ENCODE measurements at places on chromosomes 3 and 15.
A peak's percentile ranks its signal among the peaks of the same experiment; 100 is the strongest.

- DNase-seq, result no peak
Observed at GRCh38 chr3:58858126-58858525, 191.6 kb upstream of the FAM3D start.

- no peak for DNase-seq
Observed at GRCh38 chr3:197417441-197417840, 119.0 kb upstream of the DLG1 start.

DNA sequence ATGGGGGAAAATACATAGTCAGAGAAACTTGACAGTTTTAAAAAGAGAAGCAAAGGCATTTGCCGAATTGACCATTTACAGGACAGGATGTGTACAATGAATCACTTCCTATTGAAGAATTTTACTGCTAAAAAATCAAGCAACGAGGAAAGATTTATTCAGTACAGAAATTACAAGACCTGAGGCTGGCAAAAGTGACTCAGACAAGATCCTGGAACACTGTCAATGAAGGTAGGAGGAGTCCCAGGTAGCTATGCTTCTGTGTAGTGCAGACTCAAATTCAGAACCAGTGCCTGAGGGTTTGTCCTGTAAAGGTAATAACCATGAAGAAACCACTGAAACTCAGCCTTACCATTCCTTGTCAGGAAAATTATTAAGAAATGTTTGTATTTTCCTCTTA lies 120.9 kb downstream of the ZMAT3 start:
- DNase-seq, result peak; percentile 75

DNA sequence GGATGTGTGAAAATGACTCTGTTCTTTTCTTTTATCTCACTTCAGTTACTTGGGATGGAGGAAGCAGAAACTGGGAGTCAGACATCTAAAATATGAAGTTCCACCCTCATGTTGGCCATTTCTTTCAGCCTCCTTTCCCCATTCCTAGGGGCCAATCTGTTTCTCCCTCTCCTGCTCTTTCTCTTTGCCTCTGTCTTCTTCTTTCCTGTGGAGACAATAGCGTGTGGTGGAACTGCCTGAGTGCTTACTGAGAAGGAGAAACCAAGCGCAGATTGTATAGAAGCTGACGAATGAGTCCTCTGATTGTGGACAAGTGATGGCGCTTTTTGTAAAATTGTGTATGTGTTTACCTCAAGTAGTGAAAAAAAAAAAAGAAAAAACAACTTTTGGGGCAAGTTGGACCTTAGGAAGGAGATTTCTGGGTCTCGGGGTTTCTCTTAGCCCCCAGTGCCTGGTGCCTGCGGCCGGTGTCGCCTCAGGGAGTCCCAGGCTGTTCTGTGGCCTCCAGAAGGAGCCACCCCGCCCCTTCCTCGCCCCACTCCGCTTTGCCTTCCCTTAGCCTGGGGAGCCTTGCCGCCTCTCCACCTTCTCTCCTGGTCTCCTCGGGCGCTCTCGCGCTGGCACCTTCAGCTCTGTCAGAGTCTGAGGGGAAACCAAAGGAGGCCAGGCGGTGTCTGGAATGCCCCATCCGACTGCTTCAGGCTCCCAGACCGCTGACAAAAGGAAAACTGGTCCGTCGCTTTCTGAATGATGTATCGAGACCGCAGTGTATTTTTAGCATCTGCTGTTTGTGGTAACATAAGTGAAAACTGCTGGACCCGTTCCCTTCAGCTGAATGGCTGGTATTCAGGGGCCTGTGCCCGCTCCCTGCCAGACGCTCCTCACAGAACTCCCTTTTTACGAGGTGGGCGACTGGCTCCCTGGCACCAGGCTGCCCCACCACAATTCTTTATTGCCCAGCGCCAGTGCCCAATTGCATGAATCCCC lies 30.1 kb downstream of the SCG5 start:
- no peak for DNase-seq

DNA sequence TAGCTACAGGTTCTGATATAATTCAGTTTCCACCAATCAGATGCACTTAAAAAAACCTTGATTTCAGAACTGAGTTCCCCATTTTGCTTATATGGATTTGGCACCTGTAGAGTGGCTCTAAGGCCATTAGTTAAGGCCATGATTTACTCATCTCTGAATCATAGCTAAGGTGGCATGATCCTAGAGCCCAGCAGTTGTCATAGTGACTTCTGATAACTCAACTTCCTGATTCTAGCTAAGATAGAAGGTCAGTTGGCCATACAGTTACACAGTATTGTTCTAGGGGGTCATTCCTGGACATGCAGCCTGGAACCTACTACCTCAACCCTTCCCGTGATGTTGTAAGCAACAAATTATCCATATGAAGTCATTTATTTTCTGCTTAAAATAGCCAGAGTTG lies 15.9 kb upstream of the TMEM87A start:
- no peak for DNase-seq

- DNase-seq, result no peak
Observed at GRCh38 chr3:30672959-30673358, 66.6 kb downstream of the TGFBR2 start.

DNA sequence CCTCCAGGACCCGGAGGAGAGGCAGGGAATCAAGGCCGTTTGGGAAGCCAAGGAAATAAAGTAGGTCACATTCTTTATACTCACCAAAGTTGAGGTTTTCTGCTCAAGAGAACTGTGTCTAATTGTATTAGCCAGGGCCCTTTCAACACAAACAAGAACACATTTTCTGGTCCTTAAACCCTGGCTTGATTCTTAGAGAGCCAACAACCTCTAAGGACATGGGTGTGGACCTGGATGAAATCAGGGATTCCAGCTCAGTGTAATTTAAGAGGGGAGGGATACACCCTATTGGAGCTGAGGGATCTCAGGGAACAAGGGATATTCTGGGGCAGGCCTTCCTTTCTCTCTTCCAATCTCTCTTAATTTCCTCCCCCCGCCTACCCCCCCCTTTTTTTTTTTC lies 104.8 kb downstream of the COL6A6 start:
- DNase-seq, result no peak

DNA sequence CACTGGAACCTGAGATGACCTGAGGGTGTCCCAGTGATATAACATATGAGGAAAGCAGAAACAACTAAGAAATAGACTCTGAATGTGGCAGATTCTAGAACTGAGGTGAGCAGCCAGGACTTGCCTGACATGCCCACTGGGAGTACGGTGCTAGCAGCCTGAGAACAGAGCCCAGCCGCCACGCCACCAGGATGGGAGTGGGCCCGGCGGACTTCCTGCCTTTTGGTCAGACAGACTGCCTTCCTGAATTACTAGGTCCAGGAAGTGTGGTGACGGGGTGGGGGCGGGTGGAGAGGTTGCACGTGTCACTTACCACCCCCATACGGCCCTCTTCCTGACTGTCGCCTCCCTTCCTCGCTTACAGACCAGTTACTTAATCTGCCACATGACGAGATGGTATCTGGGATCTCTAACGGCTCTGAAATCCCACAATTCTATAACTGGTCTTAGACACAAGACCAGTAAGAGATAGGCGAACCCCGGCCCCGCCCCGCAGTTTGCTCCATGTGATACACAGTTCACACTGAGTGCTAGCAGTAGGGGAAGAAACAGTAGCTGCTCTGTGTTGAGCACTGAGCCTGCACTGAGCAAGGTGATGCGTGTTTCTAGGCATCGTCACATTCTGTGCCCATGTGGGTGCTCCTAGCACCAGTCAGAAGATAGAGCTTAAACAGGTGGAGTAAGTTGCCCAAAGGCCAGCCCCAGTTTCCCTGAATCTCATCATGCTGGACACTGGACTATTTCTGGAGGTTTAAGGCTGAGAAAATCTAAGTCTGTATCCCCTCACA lies 95.7 kb downstream of the CPN2 start:
- DNase-seq, result peak; percentile 94

Measured in endothelial cell of umbilical vein (primary cell).